ENCODE measurements at places on chromosomes 7 and 10.

DNA sequence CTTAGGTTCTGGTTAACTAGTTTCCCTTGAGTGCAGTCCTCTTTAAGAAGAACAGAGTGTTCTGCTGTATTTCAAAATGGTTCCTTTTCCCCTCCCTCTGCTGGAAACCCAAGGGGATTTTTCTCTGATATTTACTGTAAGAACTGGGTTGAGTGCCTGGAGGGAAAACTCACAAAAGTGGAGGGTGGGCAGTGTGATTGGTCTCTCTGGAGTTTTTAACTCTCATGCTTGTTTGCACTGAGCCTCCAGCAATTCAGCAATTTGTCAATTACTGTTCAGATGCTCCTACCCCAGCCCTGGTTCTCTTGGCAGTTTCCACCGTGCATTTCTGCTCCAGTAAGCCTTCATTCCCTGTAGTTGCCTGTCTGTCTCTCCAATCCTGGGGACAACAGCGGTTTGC, 273.4 kb upstream of the SORCS1 start:
- no peak for DNase-seq

GRCh38 chr7:105649727-105650381, 68.6 kb upstream of the EFCAB10 start:
- no peak for DNase-seq

- no peak for DNase-seq
Observed at GRCh38 chr7:150003304-150003810, 129.6 kb downstream of the ATP6V0E2 start.

GRCh38 chr7:102170393-102170970, 116.2 kb upstream of the SH2B2 start:
- DNase-seq, result no peak

DNA sequence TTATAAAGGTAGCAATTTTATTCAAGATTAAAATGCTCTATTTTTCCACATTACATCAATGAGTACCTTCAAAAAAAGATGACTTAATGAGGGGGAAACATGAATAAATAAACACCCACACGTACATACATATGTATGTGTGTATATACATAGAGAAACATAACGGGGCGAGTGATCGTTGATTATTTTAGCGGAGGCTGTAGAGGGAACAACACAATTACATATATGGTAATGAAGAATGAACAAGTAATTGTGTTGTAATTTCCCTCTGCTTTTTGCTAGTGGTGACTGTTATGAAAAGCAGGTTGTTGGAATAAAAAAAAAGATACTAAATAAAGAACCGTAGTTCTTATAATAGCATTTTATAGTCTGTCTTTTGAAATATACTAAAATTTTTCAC, 63.2 kb downstream of the CACNB2 start:
- peak; percentile 72 for DNase-seq

DNA sequence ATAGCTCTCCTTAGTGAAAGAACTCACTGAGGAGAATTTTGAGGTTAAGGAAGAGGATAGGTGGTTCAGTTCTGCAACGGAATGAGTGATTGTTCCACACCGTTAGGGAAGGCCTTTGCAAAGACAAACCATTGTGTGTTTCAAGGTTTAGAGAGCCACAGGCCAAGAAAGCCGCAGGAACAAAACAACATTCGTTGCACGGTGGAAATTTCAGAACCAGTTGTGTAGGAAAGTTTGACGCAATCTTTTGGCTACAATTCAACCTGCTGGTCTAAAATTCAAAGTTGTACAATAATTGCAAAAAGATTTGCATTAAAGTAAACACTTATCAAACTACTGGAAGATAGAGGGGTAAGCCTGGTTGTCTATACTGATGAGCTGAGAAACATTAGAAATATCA, 91.4 kb downstream of the FAM107B start:
- DNase-seq, result no peak

All from hematopoietic multipotent progenitor cell (in vitro differentiated cells).